ENCODE measurements at places on chromosomes 16 and 17. TPM values are rescaled to one million over a fixed set of nuclear protein-coding genes. Genes with fewer than 3 reads are reported as not detected.
A peak's percentile ranks its signal among the peaks of the same experiment; 100 is the strongest.

DNA sequence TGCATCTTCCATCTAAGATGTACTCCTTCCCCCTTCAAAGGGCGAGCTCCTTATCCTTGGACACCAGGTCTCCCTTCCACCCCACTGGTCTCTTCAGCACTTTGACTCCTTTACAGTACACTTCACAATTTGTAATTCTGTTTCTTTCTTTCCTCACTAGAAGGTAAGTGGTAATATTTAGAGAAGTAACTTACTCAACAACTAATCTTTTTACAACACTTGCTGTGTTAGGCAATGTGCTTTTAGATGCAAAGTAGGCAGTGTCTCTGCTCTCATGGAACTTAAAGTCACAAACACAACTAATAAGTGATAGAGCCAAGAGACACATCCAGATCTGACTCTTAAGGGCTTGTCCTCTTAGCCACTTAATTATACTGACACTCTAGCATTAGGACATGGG, 6.4 kb downstream of the SIAH1 start:
- no peak for DNase-seq

DNA sequence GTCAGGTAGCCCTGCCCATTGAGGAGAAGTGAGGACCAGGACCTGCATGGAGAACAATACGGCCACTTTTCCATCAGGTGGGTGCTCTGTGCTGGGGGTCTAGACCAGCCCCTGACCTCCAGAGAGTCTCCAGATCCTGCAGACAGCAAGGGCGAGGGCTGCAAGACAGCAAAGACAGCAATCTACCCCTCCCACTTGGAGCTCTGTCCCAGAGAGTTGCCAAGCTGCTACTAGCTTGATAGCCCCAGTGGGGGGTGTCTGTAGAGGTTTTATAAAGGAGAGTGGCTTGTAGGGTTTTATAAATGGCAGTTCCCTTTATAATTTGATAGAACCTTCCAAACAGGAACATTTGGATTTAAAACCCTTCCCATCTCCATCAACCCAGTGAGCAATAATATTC, 16.7 kb upstream of the SLFN11 start:
- no peak for DNase-seq

- DNase-seq = no peak
Measured at GRCh38 chr17:44568945-44569858, 11.9 kb downstream of the FZD2 start.

GRCh38 chr16:87765473-87765775, 362 bp downstream of the KLHDC4 start:
- no peak for DNase-seq

GRCh38 chr17:48621410-48622392, 4.5 kb downstream of the HOXB9 start:
- DNase-seq = no peak

DNA sequence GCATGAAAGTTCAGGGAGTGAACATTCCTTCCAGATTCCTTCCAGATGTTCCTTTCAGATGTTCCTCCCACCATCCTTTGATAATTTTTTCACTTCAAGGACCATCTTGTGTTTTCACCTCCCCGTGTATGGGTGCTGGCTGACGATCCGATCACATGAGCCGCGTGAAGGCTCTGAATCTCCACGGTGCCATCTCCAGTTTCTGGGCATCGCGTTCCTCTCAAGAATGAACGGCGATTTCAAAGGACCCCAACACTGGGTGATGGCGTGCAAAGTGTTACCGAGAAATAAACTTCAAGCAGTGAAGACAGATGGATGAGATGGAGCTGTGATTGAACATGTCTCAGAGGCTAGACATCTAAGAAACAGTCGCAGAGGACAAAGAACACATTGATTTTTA, 245.3 kb downstream of the GSG1L start:
- no peak for DNase-seq

DNA sequence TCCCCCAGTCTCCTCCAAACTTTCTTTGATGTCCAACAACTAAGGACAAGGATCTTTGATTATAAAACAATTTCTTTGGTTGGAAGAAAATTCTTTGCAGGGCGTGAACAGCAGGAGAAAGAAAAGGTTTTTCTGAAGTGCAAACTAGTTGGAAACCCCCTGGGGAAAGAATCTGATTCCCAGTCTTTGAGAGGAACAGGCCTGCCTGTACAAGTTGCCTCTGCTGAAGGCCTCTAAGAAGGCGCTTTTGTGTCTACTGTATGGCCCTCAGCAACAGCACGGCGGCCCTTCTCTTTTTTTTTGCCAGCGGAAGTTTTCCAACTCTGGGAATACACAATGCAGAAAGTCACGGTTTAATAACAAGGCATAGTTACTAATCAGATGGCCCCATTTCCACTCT, 14.0 kb downstream of the RNF43 start:
- no peak for DNase-seq

DNA sequence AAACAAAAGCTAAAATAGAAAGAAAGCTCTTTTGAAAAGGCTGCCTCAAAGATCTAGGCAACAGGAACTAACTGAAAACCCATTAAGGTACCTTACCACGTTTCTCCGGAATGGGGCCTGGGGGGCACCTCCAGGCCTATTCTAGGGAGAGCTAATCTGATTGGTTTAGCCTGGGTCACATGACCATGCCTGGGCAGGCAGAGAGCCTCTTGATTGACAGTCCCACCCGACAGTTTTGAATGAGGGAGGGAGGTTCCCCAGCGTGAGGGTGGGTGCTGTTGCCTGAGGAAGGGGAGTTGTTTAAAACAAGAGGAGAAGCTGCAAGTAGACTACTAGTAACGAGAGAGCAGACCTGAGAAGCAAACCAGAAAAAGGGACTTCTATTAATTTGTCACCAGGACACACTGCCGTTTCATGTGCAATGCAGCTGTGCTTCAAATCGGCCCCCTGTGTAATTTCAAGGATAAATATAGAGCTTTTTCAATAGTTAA, 143.4 kb upstream of the HS3ST2 start:
- no peak for DNase-seq

DNA sequence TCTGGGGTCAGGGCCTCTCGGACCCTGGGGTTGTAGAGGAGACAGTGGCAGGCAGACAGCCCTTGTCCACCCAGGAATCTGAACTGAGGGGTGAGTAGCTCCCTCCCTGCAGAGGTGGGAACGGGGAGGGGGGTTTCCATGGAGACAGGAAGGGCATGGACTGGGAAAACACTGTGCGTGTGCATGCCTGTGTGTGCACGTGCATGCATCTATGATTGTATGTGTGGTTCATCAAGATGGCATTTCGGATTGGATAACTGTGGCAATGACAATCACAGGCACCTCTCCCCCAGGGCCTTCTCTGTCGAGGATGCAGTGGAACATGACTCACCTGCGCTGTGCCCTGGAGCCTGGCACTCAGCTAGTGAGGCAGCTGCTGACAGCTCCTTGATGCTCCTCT, 6.1 kb upstream of the CD300C start:
- no peak for DNase-seq

GRCh38 chr16:51761001-51761400, 609.9 kb upstream of the SALL1 start:
- no peak for DNase-seq

- no peak for DNase-seq
Measured at GRCh38 chr16:76441391-76441790, 164.2 kb downstream of the CNTNAP4 start.

- DNase-seq = no peak
Measured at GRCh38 chr16:1499756-1500464, 6.8 kb downstream of the TELO2 start.

GRCh38 chr17:64216000-64216337, 47.1 kb downstream of the TEX2 start:
- no peak for DNase-seq

GRCh38 chr16:31472709-31473203, 804 bp downstream of the TGFB1I1 start:
- DNase-seq = peak; percentile 94

- no peak for DNase-seq
Measured at GRCh38 chr17:72369366-72369765, 248.5 kb downstream of the SOX9 start.

DNA sequence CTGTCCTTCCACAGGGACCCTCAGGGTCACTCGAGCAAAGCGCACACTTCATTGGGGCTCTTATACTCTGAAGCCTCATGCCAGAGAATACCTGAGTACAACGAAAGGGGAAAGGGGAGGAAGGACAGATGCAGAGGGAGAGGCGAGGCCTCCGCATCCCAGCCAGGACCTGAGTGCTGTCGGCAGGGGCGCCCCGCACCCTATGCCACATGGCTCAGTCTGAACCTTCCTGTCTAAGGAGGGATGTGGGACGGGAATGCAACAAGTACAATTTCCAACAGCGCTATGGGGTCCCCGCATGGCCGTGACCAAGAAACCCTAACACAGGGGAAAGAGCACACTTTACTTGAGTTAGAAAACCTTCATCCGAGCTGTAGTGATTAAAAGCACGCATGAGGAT, 39.8 kb upstream of the FAAP100 start:
- no peak for DNase-seq

The CTRB1 gene
- 2.7 TPM for total RNA-seq

The MEOX1 gene
- 19.5 TPM for total RNA-seq

The KRTAP9-4 gene
- not detected for total RNA-seq
